ENCODE measurements at places on chromosomes 3 and 15.

GRCh38 chr15:64845183-64845611, 3.5 kb downstream of the PLEKHO2 start:
- no peak for DNase-seq

- DNase-seq, result no peak
Measured at GRCh38 chr3:51722362-51722761, 15.5 kb downstream of the GRM2 start.

- no peak for DNase-seq
Measured at GRCh38 chr3:129346695-129347457, 68.2 kb downstream of the HMCES start.

DNA sequence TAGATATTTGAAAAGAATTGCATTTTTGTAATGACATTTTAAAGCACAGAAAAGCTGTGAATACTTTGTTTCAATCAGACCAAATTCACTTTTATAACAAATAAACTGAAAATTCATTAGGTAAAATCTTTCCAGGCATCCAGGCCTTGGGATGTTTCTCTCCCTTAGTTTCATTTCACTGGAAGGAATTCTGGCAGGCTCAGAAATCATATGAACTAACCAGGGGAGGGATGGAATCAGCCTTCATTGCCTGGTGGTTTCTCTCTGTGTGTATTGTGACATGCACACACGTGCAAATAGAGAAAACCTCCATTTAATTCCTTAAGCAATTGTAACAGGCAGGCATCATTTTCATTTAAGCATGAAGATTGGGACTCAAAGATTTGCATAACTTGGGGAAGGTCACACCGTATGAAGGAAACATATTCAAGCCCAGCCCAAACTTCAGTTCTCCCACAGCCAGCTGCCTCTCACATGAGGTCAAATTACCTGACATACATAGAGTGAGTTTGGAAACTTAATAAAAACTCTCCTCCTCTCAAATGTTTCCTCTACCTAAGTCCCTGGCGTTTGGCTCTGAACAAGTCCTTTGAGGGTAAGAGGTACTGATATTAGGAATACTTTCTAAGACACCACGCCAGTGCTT, 376.1 kb upstream of the MCTP2 start:
- no peak for DNase-seq

GRCh38 chr15:47395076-47395475, 322.2 kb upstream of the SEMA6D start:
- no peak for DNase-seq

- peak; percentile 37 for DNase-seq
Measured at GRCh38 chr15:38696109-38696727, 131.6 kb upstream of the RASGRP1 start.

GRCh38 chr3:130839813-130840212, 54.1 kb upstream of the ATP2C1 start:
- DNase-seq, result no peak

GRCh38 chr3:35785234-35785888, 146.0 kb downstream of the ARPP21 start:
- no peak for DNase-seq

DNA sequence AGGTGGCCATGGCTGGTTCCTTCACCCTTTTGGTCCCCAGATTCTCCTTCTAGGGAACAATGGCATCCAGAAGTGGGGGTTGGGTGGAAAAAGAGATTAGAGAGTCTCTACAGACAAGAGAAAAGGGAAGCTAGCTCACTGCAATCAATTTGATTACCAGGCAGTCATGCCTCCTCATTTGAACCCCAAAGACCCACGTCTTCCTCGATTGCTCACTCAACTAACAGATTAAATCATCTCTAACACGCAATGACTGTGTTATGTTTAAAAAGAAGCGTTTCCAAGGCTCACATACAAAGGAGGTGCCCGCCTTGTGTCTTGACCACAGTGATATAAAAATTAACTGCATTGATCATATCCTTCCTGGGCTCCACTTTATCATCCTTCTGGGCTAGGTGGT, 57.6 kb downstream of the BHLHE40 start:
- no peak for DNase-seq

- DNase-seq, result no peak
Measured at GRCh38 chr15:56156877-56157276, 86.8 kb downstream of the RFX7 start.

GRCh38 chr15:101371081-101371480, 76.0 kb upstream of the SNRPA1 start:
- no peak for DNase-seq

DNA sequence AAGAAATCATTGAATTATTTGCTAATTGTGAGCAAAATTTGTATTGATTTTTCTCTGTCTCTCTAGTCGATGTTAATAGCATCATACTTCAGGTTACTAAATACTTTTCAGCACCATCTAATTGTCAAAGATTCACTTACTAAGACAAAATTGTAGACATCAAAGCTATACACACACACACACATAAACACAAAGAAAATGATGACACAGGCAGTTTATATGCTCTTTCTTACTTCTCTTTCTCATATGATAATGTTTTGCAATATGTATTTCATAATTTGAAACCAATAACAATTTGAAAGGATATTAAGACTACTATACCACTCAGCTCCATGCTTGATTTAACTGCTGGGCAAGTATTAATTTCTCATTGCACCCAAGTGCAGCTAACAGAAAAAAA, 406.2 kb downstream of the ROBO2 start:
- no peak for DNase-seq

DNA sequence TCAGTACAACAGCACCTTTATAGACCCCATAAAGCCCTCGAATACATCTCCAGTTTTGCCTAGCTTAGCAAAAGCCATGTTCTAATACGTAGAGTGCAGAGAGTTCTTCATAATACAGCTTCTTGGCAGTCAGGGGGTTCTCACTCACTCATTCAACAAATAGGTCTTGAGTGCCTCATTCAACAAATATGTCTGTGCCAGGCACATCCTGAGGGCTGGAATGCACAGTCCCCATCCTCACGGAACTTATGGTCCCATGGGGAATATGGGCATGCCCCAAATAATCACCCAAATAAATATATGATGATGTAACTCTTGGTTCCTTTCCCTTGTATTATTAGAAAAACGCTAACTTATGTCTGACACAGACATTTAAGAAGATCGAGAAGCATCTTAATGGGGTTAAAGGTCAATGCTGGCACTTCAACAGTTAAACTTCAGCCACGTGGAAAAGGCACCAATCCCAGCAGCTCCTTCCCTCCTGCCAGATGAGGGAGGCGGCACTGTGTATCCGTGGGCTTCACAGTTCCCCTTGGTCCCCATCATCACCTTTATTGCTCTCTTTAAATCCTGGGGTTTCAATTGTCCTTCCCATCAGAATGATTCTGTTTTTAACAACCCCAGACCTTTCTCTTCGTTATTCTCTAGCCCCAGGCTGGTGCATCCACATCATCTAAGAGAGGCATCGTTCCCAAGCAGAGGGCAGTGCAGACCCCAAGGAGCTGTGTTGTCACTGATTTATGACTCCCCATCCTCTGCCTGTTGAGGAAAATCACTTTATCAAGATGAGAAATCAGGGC, 18.9 kb upstream of the SEMA5B start:
- DNase-seq, result no peak

DNA sequence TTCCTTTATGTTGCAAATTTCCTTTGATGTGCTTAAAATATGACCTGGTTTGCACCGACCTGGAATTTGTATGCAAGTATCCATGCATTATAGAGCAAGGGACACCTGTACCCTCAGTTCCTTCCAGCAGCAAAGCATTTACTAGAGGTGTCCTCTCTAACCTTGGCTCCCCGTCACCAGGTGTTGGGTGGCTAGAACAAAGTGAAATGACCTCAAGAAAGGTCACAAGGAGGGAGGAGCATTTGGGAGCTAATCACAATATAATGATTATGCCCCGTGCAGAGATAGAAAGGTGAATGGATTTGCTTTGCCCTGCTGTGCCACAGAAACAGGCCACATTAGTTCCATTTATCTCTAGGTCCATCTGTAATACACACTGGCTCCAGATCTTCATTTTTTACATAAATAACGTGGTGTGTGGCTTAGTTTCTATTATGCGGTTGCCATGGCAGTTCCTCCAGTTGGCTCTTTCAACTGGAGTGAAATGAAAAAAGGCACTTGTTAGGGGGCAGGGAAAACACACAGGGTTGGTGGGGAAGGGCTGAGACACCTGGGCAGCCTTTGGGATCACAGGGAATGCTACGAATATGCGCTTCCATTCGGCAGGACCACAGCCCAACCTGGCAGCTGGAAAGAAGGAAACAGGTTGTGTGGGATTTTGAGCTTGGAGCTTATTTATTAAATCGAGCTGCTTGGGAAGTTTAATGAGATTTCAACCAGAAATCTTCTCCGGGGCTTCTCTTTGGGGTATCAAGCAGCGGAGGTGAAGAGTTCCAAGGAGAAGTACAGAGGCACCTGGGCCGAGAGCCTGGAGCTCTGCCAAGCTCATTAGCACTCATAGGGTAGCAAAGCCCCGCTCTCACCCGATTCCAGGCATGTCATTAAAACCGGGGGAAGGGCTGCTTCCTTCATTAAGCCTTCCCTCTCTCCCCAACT, 233.5 kb upstream of the ST8SIA2 start:
- DNase-seq, result no peak

GRCh38 chr15:83356501-83357399, 72.3 kb upstream of the BNC1 start:
- no peak for DNase-seq

GRCh38 chr3:23136054-23136453, 67.1 kb upstream of the UBE2E2 start:
- no peak for DNase-seq

GRCh38 chr3:182983876-182984275, 3.5 kb upstream of the DCUN1D1 start:
- DNase-seq, result no peak

DNA sequence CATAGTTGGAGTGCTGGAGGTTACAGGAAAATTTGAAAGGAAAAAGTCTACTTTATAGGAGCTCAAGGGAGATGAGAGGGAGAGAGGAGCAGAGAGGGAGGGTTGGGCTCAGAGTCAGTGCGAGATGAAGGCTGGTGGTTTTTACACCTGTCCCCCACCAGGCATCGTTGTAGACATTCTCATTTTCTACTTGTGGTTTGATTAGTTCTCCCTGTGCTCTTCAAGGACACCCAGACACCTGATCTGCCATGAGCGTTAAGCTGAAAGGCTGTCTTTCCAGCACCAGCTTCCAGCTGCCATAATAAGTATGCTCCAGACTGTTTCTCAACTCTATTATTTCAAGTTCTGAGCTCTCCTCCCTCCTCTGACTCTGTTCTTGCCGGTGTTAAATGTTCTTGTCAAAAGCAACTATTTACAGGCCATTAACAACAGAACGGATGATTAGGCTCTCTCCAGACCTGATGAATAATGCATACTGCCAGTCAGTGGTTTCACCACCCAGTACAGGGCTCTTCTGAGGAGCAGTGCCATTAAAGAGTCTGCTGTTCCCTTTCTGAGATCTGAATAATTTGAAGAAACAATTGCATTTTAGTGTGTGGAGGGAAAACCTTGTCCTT, 514.6 kb upstream of the MCTP2 start:
- no peak for DNase-seq

DNA sequence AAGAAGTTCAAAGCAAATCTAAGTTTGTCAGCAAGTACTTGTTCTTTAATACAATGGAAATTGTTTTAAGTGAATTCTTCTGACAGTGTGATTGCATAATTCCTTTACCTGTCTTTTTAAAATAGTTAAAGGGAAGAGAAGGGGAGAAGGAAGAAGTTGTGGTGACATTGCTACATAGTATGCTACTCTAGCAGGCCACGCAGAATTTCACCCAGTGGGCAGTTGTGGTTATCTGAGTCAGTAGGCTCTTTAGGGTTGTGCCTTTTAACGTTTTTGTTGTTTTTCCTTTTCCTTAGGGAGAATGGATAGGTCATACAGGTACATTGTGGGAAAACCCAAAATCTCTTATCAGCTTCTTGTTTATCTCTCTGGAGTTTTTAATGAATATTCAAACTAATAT, 40.4 kb downstream of the KIF15 start:
- no peak for DNase-seq

GRCh38 chr3:67416703-67417102, 237.7 kb downstream of the SUCLG2 start:
- no peak for DNase-seq

DNA sequence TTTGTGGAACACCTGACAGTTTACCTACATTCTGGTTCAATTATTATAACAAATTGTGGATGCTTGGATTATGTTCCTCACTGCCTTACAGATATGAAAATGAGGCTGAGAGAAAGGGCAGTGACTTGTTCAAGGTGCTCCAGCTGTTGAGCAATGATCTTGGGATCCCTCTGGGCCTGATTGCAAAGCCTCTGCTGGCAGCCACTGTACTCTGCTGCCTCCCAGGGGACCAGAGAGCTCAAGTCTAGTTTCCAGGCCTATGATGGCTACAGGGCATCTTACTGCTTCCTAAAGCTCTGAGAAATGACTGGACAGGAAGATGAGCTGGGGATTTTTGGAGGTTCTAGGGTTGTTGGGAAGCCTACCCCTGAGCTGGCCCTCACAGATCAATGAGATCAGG, 2.3 kb upstream of the SHC4 start:
- DNase-seq, result no peak

GRCh38 chr15:73897441-73898261, 24.3 kb downstream of the TBC1D21 start:
- DNase-seq, result peak; percentile 61

GRCh38 chr3:179438841-179439240, 12.4 kb downstream of the GNB4 start:
- DNase-seq, result peak; percentile 5

DNA sequence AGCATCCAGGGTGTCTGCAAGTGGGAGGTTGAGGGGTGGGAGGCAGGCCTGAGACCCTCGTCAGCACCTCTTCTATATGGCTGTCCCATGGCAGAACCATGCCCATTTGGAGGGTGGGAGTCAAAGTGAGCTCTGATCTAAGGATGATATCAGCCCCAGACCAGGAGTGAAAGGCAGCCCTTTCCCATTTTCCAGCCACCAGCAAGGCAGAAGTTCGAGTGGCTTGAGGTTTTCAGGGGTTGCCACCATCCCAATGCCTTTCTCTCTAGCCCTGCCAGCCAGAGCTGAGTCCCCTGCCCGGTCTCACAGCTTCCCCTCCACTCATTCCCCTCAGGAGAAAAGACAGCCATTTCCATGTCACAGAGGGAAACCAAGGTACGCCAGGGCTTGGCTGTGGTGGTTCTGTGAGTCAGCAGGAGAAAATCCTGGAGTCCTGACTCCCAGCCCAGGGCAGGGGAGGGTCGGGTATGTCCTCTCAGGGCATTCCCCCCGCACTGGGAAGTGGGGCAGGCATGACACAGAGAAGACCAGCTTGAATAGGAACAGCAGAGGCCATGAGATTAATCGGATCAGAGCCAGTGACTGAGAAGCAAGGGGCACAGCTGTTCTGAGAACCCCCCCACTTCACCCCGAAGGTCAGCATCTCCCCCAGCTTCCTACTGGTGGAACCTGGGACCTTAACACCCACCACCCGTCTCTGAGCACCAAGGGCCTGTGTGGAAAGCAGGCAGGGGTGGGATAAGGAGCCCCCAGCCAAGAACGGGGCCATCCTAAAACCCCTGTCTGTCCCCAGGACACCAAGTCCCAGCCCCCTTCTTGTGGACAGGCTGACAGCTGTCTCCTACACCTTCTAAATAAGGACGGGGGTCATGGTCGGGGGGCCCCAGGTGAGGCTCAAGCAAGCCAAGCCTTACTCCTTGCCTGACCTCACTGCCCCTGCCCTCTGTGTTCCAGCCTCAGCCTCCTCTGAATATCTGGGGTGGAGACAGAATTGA, 965 bp upstream of the SLC38A3 start:
- no peak for DNase-seq
